ENCODE measurements at places on chromosomes 2 and 18.

GRCh38 chr18:13577091-13577697 lies 149.2 kb downstream of the FAM210A start:
- DNase-seq, result peak; percentile 61

DNA sequence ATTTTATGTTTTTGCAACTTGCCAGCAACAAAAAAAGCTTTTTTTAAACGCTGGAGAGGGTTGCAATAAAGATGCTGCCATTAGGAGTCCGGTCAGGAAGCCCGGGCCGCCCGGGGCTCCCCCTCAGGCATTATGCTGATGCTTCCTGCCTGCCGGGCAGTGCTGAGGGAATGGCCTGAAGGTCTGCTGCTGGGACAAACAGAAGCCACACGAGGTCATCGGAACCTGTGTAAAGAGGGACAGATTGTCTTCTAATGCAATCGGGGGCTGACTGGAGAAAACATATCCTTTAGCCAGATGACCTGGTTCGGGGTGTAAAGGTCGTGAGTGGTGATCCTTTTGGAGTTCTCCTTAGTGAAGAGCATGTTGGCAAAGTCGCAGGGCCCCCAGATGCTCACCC lies 2.3 kb downstream of the IMPA2 start:
- DNase-seq, result no peak

GRCh38 chr2:183185534-183185933 lies 61.3 kb downstream of the NUP35 start:
- DNase-seq, result no peak

DNA sequence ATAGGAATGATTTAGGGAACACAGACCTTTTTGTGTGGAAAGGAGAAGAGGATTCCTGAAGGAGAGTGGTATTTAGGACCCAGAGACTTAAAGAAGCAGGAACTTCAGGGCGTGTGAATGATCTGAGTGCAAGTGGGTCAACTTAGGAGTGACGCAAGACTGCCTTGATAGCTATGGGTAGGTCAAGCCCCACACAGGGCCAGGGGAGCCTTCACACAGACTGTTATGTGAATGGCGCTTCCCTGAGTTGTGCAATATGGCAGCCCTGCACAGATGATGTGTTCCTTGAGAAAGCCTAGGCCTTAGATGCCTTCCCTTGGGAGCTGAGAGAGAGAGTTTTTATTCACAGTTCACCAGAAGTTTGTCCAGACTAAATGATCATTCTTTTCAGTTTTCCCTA lies 47.1 kb upstream of the IGFBP5 start:
- no peak for DNase-seq

- no peak for DNase-seq
Observed at GRCh38 chr2:132725148-132725547, 55.1 kb upstream of the LYPD1 start.

GRCh38 chr2:36170805-36171204 lies 184.8 kb upstream of the CRIM1 start:
- DNase-seq, result no peak

DNA sequence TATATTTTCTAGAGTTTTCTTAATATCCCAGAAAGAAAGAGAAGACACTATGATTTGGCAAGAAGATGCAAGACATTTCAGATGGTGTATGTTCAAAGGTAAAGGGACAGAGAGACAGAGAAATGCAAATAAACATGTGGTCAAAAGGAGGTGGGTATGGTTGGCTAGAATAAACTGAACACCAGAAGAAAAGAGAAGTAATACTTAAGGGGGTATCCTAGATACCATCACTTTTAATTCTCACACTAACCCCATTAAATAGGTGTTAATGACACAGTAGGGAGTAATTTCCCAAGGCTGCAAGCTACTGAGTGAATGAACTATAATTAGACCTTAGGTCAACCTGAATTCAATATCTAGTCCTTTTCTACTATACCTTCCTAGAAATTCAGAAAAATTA lies 111.2 kb upstream of the CD226 start:
- no peak for DNase-seq
